ENCODE measurements at places on chromosomes 16 and 17.
A peak's percentile ranks its signal among the peaks of the same experiment; 100 is the strongest.

DNA sequence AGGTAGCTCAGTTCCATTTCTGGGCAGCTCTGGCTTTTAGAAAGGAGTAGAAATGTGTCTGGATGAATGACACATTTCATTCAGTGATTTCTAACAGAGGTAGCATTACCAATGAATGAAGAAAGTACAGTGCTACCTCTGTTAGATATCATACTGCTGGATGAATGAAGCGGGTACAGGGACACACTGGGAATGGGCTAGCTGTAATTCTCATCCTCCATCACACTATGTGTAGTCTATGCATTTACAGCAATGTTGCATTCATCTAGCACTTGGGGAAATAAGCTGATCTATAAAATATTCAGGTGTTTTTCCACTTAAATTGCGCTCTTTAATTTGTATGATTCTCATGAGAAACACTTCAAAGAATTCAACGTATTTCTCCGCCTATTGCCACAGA, 158.3 kb upstream of the IRX5 start:
- DNase-seq: no peak

DNA sequence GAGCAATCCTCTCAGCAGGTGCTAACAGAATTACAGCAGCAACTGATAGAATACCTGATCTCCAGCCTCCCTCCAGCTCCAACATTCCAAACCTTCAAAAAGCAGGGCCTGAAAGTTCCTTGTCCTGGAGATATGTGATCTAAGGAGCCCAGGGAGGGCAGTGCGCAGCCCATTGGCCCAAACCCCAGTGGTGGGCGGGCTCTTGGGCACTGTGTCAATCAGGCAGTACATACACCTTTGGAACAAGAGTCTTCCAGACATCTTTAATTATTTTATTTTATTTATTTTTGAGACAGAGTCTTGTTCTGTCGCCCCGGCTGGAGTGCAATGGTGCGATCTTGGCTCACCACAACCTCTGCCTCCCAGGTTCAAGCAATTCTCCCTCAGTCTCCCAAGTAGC, 24.2 kb downstream of the SLC12A3 start:
- DNase-seq: no peak

GRCh38 chr17:10631048-10631700, 25.9 kb downstream of the MYH3 start:
- no peak for DNase-seq

GRCh38 chr17:14204084-14204483, 32.6 kb downstream of the CDRT15 start:
- DNase-seq: no peak

DNA sequence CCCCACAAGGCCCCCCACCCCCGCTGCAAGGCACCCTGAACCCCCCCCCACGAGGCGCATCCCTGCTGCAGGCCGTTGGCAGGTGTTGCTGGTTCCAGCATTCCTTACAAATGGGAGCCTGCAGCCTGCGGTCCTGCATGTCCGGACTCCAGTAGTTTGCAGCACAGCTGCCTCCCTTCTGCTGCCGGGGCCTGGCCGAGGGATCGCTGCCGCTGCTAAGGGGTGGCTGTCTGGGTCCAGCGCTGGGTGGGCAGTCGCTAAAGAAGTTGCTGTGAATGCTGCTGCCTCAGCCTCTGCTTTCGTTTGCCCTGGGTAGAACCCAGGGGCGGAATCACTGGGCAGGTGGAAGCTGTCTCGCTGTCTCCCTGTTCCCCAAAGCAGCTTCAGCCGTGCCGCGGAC, 11.8 kb downstream of the UTS2R start:
- DNase-seq: no peak

- DNase-seq: no peak
These were observed 38.5 kb downstream of the PIEZO1 start for GRCh38 chr16:88746506-88746905.

DNA sequence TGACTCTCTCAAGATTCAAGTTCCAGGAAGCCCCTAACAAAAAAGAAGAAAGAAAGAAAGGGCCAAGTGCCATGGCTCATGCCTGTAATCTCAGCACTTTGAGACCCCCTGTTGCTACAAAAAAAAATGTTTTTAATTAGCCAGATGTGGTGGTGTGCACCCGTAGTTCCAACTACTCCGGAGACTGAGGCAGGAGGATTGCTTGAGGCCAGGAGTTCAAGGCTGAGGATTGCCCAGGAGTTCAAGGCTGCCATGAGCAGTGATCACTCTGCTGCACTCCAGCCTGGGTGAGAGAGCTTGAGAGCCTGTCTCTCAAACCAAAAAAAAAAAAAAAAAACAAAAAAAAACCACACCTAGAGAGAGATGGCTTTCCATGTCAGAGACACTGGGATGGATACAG, 18.8 kb downstream of the TLE7 start:
- DNase-seq: peak; percentile 67

Measured in cardiac septum (tissue), 1 donor.